SK-N-DZ (cell line): ENCODE measurements at places on chromosomes 5 and 9.

GRCh38 chr5:158727136-158727535, 372.6 kb downstream of the EBF1 start:
- no peak for DNase-seq

DNA sequence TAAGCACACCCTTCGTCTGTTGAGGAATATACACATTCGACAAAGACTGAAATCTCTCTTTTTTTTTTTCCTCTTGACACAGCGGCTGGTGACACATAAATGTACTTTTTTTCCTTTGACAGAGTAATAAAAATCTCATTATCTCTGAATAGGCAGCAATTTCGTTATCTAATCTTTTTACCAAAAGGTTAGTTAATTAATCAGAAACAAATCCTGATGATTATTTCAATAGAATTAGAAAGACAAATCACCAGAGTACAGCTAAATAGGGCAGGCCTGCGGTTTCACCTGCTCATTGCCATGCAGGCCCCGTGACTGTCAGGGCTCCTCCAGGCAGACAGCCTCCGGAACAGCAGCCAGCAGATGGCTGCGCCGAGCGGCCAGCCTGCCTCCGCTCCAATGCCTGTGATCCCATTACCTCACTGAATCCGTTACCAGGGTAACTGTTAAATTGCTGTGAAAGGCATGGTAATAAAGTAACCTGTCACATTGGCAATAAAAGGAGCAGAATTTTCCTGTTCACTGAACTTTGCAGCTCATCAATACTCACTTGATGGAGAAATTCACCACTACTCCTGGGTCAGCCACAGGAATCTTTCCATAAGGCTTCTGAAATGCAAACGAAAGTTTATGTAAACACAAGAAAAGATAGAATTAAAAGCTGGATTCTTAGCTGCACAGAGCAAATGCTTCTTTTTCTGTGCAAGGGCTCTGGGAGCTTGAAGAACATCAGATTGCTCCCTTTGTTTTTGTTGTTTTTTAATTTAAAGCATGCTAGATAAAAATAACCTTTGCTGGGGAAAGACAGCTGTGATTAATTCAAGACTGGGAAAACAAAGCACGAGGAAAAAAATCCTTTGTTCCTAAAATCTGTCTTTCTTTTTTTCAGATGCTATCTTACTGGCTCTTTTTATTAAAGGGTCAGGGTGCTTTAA, 666.4 kb upstream of the ZNF608 start:
- DNase-seq: peak; percentile 94

- no peak for DNase-seq
These were observed 31.0 kb upstream of the PHF24 start for GRCh38 chr9:34927061-34927460.

- peak; percentile 1 for DNase-seq
These were observed 243.0 kb upstream of the PTPRD start for GRCh38 chr9:10855847-10856246.

GRCh38 chr5:32572778-32573480, 12.4 kb upstream of the SUB1 start:
- no peak for DNase-seq

- no peak for DNase-seq
These were observed 511.5 kb downstream of the ZNF608 start for GRCh38 chr5:124234770-124235562.

DNA sequence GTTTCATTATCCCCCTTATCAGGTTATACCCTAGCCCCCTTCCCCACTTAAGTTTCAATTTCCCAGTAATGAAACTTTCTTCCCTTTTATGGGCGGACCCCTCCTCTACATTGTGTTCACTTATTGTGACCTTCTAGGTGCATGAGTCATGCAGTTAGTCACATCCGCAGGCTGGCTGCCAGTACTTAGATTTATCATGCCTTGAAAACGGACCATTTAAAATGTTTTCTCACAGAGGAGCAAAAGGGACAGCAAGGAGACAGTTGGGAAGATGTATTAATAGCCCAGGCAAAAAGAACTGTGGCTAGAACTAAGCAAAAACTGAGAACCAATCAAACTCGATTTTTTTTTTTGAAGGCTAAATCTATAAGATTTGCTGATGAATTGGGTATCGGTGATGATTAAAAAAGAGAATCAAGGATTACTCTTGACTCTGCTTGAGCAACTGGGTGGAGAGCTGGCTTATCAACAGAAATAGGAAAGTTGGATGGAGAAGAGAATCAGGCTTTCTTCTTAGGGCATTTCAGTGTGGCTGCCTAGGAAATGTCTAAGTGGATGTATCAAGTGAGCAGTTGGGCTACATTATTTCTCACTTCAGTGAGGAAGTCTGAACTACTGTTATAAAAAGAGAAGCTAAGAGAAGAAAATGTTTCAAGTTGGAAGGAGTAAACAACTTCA, 615.0 kb downstream of the HINT1 start:
- DNase-seq: no peak

GRCh38 chr9:11328326-11328725, 715.5 kb upstream of the PTPRD start:
- peak; percentile 76 for DNase-seq

- DNase-seq: no peak
These were observed 791 bp upstream of the STARD4 start for GRCh38 chr5:111513131-111513520.
